ENCODE measurements at places on chromosomes 16 and 17.
A peak's percentile ranks its signal among the peaks of the same experiment; 100 is the strongest.

DNA sequence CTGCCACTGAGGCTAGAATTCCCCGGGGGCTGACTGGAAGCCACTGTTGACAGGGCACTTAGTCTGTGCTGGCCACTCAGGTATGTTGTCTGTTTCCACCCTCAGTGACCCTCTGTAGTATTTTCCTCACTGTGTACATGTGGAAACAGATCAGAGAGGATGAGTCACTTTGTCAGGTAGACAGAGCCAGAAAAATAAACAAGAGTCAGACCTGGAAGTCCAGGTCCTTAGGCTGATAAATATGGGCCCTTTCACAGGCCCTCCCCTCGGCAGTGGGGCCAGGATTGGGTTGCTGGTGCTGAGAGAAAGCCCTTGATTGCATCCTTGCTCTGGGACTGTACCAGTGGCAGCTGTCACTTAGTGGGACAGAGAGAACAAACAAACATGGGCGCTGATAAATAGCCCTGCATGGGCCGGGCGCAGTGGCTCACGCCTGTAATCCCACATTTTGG, 21.3 kb downstream of the PGS1 start:
- DNase-seq: no peak

DNA sequence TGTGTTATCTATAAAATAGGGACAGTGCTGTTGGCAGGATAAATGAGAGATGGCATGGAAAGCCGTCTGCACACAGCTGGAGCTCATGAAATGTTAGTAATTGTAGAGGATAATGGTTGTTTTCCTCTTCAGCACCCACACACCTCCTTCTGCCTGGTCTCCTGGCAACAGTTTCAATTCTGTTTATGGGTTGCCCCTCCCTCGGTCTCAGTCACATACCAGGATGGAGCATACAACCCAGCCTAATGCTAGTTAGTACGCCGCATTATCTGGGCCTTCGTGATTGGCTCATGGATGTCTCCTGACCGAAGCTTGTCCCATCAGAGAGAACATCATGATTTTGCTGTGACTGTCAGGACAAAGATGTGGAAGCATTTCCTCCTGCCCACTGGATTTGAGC, 126.2 kb upstream of the WSCD1 start:
- no peak for DNase-seq

DNA sequence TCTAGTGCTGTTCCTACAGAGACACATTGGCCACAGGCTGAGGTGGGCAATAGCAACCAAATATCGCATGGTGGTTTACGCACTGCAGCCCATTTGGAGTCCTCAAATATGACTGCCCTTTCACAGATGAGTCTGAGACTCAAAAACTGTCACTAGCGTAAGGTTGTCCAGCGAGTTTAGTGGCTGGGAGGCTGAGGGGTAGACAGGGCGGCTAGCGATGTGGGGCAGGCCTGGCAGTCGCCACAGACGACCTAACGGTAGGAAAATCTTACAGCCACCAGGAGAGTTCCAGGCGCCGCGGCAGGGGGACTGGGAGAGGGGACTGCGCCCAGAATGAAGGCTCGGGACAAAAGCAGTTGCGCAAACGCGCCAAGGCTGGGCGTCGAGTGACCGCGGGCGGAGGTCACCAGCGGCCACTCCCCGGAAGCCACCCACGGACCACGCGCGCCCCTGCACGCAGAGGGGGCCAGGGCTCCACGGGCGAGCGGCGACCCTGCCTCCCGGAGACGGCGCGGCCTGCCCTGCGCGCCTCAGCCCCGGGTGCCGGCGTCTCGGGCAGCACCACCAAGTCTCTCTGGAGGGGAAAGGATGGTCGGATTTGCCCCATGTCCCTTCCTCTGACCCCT, 699 bp upstream of the MAP1LC3B start:
- DNase-seq: peak; percentile 8

DNA sequence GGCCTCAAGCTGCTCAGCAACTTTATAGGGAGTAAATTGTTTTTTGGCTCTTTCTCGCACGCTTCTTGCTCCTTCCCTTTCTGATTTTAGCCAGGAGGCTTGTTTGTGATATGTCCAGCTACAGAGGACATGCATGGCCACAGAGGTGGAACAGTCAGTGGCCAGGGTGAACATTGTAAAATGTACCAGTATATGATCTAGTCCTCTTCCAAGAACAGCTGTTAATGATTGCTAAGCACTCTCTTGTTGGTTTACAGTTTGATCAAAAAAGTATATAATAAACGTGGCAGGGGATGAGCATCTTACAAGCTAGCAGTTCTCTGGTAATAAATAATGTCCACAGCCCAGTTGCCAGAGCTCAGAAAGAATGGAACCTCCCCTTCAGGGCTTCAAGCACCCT, 461.7 kb upstream of the DYNLRB2 start:
- DNase-seq: no peak

DNA sequence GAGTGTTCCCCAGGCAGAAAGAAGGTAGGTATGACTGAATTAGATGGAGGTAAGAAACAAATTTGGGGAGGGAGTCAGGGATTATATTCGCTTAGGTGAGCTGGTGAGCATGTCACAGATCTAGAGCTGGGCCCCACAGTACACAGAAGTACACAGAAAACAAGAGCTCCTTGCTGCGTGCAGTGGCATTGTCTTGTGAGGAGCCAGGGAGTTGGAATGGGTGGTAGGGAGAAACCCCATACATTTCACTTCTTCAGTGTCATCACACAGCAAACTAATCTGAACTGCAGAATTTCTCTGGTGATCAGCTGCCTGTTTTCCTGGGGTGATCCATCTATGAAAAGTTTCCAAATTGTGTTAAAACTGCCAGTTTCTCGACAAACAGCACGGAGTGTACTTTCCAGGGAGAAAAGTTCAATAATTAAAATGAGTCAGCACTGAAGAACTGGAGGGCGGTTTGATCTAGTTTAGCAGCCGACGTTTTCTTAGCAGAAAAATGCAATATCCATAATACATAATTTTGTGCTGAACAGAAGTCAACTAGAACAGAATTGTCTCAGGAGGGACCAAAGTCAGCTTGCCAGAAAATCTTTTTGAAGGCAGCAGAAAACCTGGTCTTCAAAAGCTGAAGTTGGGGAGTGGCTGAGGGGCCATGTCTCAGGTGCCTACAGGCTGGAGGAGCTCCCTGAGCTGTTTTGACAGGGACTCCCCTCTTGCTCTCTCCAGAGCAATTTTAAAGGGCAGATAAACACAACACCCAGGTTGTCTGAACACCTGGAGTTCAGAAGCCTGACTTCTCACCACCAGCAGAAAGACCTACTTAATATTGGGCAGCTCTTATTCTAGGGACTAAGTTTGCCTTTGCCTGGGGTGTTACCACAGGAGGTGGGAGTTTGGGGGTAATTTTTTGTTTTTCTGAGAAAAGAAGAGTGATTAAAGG, 448.6 kb downstream of the CA10 start:
- DNase-seq: no peak

DNA sequence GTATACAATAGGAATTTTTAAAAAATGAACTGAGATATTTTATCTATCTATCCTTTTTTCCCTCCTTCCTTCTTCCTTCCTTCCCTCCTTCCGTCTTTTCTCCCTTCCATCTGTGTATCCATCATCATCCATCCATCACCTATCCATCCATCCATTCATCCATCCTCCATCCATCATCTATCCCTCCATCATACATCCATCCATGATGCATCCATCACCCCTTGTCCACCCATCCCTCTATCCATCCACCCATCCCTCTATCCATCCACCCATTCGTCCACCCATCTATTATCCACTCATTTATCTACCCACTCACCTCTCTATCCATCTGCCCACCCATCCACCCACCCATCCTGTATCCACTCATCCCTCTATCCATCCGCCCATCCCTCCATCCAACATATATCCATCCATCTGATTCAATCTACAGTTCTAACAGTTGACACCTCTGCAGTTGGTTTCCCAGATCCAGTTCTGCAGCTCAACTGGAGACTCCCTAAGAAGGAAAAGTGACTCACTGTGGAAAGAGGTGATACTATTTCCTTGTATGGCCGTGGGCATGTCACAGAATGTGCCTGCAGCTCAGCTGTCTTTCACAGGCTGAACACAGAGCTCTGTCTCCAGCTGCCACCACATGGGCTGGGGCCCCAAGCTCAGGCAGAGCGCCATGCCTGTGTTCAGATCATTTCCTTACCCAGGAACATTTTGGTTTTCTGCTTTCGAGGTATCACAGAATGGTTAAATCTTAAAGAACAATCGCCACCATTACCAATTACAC, 130.8 kb downstream of the XYLT1 start:
- no peak for DNase-seq

GRCh38 chr17:13200671-13201070, 182.8 kb upstream of the ELAC2 start:
- DNase-seq: no peak

DNA sequence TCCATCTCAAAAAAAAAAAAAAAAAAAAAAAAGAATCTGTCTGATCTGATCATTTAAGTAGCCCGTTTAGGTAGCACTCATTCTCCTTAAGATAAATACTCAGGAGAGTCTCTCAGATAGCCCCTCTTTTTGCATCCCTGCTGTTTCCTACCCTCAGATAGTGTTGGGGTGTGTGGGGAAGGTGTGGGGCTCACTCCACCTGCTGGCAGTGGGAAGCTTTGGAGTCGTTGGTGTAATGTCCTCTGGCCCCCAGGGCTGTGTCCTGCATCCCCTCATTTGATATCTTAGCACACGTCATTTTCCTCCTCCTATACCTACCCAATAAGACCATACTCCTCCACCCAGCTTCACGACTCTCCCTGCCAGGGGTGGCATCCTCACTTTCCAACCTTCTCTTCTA, 20.5 kb upstream of the MYH10 start:
- DNase-seq: no peak

- no peak for DNase-seq
These were observed 10.9 kb downstream of the COG4 start for GRCh38 chr16:70512456-70512855.

DNA sequence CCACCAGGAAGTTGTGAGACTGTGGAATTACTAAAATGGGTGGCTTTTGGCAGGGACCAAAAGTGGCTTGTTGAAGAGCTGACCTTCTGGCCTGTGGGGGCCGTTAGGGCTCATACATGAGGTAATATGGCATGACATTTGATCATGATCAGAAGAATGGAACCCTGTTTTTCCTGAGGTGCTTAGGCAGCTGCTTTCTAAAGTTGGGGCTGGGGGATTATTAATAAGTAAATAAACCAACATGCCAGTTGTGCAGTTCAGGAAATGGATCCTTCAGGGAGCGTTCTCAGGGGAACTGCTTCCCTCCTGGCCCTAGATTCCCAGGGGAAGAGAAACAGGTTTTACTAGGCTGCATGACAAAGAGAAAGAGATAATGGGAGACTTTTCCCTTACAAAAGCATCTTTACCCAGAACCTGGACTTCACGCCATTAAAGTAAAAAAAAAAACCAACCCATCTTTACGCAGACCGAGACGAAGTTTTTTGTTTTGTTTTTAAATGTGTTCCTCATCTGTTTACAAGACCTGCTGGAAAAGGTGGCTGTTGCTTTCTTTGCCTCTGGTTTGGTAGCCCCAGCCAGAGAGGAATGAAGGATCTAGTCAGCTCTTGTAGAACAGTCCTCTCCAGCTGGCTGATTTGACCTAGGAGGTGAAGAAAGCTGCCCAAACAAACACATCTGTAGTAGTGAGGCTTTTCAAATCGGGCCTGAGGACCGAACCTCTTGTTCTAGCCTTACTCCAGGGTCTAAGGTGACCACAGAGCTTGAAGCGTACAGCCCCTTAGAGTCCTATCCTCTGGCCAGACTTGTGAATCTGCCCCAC, 22.7 kb downstream of the YPEL2 start:
- DNase-seq: no peak

DNA sequence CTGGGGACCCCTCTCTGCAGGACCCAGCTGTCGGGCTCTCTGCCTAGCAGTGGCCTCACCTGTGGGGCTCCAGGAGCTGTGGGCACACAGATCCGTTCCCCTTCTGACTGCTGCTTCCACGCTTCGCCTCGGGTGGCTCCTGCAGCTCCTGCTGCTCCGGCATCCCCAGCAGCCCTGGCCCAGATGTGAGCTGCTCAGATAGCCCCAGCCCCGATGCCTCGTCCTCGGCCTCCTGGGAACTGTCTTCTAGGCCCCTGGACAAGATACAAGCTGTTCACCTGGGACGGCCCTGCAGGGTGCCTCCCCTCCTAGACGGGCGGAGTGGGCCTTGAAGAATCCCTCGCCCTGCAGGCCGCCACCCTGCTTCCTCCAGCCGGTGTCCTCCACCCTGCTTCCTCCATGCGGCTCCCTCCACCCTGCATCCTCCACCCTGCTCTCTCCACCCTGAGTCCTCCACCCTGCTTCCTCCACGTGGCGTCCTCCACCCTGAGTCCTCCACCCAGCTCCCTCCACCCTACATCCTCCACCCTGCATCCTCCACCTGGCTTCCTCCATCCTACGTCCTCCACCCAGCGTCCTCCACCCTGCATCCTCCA, 11.0 kb downstream of the EMC6 start:
- DNase-seq: no peak

- no peak for DNase-seq
These were observed 28.7 kb downstream of the ABR start for GRCh38 chr17:1150863-1151600.

DNA sequence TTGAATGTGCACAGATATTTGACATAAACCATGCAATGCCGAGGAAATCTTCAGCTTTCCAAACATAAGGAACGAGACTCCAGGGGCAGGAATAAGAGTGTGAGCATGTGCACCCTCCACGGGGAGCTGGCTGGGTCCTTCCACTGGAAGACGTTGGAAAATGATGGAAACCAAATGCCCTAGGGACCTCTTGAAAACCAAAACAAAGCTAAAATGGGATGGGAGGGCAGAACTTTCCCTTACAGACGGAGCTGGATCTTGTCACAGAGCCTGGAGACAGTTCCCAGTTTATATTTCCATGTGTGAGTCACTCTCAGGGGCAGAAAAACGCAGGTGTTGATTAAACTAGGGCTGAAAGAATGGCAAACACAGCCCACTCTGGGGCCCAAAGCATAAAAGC, 34.4 kb upstream of the DNAH17 start:
- no peak for DNase-seq

DNA sequence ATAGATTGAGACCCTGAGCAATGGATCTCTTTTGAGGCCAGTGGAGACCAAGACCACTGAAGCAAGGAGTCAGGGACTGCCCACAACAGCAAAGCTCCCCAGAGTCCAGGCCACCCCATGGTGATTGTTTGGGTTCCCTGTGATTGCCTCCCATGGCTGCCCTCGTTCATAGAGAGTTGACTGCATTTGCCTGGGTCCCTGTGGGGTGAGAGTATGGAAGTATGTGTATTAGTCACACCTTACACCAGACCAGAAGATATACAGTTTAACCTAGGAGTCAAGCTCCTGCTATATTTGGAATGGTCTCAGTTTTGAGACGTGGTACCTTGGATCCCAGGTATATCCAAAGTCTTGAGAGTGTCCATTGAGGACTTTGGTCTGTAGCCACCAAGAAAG, 20.2 kb downstream of the HLF start:
- no peak for DNase-seq

DNA sequence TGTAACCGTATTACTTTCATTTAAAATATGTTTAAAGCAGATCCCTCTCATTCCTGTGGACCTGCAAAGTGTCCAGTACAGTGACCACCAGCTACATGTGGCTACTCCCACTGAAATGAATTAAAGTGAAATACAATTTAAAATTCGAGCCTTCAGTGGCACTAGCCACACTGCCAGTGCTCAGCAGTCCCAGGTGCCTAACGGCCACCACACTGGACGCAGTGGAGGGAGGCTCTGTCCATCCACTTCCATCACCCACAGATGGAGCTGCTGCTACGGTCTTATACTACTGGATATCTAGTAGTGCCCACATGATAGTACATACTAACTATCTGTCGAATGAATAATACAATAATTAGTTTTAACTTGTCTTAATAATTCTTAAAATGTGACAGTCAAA, 2.3 kb upstream of the CBX2 start:
- no peak for DNase-seq

- no peak for DNase-seq
These were observed 66.2 kb downstream of the IRF8 start for GRCh38 chr16:85965125-85965524.

Measured in naive thymus-derived CD4-positive, alpha-beta T cell (primary cell).